ENCODE measurements at places on chromosomes 2 and 18.

DNA sequence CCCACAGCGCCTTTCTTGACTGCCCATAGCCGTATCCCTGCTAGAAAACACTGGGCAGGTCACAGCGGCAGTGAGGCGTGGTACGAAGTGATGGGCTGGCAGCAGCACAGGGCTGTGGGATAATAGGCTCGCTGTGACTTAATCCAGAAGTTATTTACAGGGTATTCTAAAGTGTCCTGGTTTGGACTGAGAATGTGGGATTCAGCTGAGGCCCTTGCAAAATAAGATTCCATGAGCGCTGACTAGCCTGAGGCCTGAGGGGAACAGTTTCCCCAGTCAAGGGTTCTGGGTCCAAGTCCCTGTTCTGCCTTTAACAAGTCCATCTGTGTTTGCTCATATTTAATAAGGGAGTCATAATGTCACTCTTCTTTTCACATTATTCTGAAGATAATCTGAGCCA is 34.6 kb downstream of the SETBP1 start:
- no peak for DNase-seq

- DNase-seq: no peak
Observed at GRCh38 chr2:65103013-65103715, 26.7 kb downstream of the RAB1A start.

GRCh38 chr2:106970471-106971261 is 84.7 kb upstream of the ST6GAL2 start:
- DNase-seq: no peak

- DNase-seq: no peak
Observed at GRCh38 chr2:9174771-9175437, 31.7 kb upstream of the ASAP2 start.

GRCh38 chr18:6755107-6755506 is 25.6 kb downstream of the ARHGAP28 start:
- DNase-seq: no peak

GRCh38 chr2:145875016-145875415 is 1355.1 kb upstream of the ZEB2 start:
- DNase-seq: no peak

- peak; percentile 73 for DNase-seq
Observed at GRCh38 chr2:219352448-219353023, 20.0 kb upstream of the RESP18 start.

- no peak for DNase-seq
Observed at GRCh38 chr2:217705461-217705860, 297.3 kb downstream of the TNS1 start.

- no peak for DNase-seq
Observed at GRCh38 chr2:190887089-190887488, 6.5 kb downstream of the GLS start.

DNA sequence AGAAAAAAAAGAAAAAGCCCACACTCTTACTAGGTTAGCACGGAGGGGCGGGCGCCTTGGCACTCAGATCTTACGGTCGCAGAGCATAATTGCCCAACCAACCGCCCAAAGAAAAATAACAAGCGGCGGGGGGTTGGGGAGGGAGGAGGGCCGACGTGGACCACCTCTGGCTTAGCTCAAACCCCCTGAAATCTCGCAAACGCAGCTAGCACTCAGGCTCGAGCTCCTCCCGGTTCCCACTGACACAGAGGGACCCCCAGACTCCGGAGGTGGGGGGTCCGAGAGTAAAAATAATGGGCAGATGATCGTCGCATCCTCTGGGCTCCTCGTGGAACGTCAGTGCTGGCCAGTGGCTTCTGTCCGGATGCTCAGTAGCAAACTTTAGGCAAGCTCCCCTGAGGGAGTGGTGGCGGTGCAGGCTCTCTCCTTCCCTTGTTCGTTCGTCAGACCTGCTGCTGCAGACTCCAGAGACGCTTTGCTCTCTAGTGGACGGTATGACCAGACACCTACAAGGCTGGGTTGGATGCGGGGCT is 12.0 kb downstream of the CATIP start:
- no peak for DNase-seq

DNA sequence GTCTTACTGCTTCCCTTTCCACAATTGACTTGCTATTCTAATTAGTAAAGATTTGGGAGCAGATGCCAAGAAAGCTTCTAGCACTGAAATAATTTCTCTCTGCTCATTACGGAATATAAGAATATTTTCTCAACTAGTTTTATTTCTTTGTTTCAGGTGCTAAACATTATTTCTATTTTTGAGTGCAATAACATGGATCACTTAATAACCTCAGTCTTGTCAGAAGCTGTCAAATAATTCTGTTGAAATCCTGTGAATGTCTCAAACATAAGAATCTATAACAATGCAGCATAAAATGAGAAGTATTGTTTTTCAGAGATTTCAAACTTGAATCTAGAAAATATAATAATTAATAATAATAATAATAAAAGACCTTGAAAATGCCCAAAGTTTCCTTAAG is 1221.0 kb downstream of the DSC3 start:
- DNase-seq: no peak

DNA sequence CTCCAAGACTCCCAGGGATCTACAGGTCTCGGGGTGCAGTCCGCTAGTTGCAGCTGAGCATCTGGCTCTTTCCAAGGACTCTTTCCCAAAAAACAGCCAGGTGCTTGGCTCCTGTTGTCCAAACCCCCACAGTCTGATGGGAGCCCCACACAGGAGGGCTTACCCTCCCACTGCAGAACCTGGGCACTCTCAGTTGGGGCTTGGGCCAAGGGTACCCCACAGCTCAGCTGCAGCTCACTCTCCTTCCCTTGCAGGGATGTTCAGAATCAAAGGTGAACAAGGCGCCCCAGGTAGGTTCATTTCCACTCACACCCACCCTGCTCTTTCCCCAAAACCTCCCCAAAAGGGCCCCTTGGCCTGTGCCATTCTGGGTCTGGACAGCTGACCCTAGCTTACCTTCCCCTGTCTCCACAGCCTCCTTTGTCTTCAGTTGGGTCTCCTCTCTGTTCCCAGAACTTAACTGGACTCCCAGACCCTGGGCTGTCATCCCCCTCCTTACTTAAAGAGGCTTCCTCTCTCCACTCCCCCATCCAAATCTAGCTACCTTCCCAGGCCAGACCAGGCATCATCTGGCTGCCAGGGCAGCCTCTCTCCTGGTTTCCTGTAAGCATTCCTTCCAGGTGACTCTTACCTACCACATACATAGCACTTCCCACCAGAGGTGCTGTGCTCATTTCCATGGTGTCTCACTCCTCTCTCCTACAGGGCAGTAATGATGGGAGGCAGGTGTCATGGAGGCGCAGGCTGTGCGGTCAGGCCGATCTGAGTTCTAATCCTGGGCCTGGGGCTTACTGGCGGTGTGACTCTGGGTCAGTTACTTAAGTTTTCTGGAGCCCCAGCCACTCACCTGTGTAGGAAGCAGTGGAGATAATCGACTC is 29.5 kb downstream of the MARCO start:
- no peak for DNase-seq

DNA sequence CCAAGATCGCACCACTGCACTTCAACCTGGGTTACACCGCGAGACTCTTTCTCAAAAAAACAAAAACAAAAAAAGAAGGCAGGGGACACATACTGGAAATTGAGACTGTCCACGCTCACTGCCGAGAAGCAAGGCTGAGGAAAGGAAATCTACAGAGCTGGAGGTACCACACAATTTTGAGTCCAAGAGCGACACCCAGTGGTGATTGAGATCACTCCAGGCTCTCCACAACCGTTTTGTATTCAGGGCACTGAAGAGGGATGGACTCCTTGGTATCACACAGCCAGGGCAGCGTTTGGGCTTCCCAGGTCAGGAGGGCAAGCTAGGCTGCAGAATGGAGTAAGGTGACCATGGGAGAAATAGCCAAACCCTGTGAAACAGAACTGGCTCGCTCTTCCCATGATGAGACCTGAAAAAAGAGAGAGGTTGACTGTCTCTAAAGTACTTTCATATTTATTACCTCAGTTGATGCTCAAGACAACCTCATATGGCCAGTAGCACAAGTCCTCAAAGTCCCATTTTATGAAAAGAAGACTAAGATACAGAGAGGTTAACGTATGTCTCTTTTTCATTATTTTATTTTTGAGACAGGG is 74.5 kb upstream of the YPEL5 start:
- DNase-seq: peak; percentile 30

DNA sequence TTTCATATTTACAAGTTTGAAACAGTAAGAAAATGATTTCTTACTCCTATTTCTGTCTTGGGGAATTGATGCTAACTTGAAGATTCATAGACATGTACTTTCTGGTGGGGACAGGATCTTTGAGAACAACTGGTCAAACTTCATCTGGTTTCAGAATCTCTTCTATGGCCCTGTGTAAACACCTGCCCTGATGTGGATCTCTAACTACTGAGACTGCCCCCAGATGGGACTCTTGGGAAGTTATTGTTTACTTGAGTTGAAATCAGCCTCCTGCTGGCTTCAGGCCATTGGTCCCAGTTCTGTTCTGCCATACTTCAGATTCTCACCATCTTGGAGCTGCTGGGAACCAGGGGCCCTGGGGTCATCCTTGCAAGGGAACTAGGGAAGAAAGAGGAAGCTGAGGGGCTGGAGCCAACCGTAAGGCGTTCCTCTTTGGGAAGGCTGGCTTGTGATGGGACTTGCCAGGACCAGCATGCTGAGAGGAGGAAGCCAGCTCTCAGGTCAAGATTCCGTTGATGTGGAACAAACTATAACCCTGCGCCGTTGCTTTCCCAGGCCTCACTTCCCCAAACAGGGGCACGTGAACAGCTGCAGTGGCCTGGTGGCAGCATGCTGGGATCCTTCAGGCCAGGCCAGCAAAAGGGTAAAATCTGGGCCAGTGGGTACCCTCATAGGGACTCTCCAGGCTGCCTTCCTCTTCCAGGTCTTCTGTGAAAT is 135.5 kb upstream of the CXCR4 start:
- no peak for DNase-seq

- DNase-seq: no peak
Observed at GRCh38 chr2:228318218-228318617, 136.7 kb upstream of the SPHKAP start.

DNA sequence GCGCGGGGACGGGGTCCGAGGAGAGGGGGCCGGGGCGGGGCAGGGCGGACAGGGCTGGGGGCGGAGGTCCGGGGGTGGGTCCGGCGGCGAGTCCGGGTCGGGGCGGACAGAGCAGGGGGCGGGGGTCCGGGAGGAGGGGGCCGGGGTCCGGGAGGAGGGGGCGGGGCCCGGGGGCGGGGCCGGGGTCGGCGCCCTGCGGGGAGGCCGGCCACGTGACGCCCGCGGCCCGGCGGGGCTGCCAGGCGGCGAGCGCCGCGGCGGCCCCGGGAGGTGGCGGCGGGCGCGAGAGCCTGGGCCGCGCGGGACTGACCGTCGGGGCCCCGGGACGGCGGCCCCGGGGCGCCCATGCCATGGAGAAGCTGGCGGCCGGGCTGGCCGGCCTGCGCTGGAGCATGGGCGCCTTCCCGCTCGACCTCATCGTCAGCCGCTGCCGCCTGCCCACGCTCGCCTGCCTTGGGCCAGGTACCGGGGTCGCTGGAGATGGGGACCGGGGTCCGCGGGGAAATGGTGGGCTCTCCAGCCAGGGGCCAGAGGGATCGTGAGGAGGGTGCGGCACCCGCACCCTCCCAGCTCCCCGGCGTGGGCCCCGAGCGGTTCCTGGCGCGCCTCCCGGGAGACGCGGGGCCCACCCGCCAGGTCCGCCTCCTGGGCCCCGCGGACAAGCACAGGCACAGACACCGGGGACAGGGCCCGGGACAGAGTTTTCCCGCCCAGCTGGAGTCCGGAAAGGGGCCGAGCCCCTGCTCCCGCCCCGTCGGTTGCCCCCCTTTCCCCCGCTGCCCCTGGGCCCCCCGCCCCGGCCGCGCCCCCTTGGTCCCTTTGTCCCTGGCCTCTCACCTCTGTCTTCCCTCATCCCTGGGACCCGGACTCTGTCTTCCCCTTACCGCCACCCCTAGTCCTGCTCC is at the start of gene GAREM2:
GAREM2 (plus strand) TSS at position 218 of the 905 bp plus-strand sequence; CDS start at position 351, 133 bp downstream.
- peak; percentile 89 for DNase-seq

DNA sequence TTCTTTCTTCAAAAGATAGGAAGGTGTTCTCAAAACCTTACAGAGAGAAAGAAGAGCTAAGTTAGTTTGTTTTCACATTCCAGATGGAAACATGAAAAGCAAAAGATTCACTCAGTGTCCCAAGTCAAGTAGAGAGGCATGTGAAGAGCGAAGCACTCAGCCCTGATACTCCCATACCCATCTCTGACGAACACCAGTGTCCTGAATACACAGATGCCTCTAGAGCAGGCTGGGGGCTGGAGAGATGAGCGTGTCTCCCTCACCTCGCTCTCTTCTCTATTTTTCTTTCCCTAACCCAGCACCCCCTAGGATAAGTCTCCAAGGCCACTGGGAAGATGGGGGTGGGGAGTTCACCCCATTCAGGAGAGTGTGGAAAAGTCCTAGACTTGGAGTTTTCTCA is 227.8 kb downstream of the TMEM163 start:
- no peak for DNase-seq

DNA sequence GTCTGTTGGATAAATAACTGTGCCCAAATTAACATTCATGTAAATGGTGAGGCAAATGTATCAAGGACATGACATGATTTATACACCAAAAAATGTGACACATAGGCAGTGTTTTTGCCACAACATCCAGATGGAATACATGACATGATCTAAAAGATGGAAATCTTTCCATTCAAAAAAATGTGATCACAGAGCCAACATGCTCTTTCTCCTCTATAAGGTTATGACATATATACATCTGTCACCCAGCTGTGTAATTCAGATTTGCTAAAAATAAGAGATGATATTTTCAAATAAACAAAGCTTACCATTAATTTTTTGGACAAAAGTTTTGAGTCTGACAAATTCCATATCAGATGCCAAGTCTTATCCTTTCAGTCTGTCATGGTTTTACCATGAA is 95.5 kb upstream of the COL3A1 start:
- DNase-seq: no peak

GRCh38 chr2:71614976-71615766 is 161.8 kb downstream of the DYSF start:
- DNase-seq: no peak

- no peak for DNase-seq
Observed at GRCh38 chr2:74902281-74902860, 56.1 kb upstream of the POLE4 start.

DNA sequence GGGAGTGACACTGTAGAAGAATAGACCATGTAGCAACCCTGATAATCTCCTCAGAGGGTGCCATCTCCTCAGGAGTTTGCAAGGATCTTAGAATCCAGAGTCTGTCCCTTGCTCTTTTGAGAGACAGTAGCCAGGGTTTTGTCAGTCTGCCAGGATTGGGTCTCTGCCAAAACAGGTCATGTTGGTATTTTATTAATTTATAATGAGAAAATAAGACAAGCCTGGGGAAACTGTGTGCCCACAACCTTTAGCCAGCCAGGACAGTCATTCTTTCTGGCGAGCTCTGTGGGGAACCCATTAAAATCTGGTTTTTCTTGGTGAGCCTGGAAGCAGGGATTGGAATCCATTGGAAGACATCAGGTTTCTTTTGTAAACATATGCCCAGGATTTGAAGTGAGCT is 78.6 kb downstream of the PTPRM start:
- no peak for DNase-seq

Measured in D721Med (cell line).